ENCODE measurements at places on chromosomes 12 and 14. TPM values are rescaled to one million over a fixed set of nuclear protein-coding genes. Genes with fewer than 3 reads are reported as not detected.

The HOTAIR gene
- total RNA-seq: not detected

The GYS2 gene
- not detected for total RNA-seq

The TMEM63C gene
- total RNA-seq: under 0.01 TPM

The ZNF891 gene
- total RNA-seq: 0.56 TPM

The TRHDE gene
- 97.8 TPM for total RNA-seq

Data from IMR-90 (cell line).